ENCODE measurements at places on chromosomes 5 and 9.

GRCh38 chr9:32092031-32092430 is 292.4 kb upstream of the ACO1 start:
- DNase-seq = no peak

DNA sequence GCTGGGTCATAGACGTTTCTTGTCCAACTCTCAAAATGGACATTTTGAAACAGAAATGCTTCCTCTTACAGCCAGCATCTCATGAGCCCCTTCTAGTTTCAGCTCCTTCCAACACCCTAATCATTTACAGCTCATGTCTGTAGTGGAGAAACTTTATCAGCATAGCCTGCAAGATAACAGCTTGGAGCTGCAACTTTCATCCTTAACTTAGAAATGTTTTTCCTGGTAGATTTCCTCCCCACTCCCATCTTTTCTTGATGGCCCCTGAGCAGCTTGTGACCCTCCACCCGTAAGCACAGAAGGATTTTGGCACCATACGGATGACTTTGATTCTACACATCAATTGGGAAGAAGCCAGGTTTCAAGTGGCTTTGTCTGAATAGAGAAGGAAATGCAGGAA is 53.5 kb upstream of the TGFBR1 start:
- DNase-seq = no peak

DNA sequence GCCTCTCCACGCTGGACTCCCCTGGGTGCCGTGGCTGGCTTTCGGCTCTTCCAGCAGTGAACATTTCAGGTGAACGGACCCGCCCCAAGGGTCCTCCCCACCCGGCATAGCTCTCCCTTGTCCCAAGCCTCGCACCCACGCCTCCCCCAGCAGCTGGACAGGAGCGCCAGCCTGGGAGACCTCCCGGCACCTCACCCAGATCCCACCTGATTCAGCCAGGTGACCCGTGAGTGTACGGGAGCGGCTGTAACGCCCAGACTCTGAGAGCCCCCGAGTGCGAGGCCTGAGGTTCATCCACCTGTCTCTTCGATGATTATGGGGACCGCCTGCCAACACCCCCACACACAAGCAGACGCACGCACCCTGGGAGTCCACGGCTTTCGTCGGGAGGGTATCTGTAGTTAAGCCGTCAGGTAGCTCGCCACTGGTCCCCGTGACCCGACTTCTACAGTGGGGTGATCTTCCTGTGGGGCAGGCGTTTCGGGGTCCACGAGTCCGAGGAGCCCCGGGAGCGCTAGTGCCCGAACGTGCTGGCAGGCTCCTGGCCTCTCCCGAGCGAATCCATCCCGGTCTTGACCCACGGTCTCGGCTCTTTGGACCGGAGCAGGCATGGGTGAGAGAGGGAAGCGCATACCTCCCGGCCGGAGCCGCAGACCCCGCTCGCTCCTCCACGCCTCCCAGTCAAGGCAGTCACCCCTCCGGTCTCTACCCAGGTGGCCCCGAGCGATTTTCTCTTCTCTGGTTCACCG is 14.9 kb downstream of the TRIM7 start:
- DNase-seq = no peak

GRCh38 chr9:133201424-133202144 is 7.5 kb downstream of the OBP2B start:
- DNase-seq = no peak

GRCh38 chr9:135809166-135809565 is 98.2 kb downstream of the CAMSAP1 start:
- peak; percentile 25 for DNase-seq

DNA sequence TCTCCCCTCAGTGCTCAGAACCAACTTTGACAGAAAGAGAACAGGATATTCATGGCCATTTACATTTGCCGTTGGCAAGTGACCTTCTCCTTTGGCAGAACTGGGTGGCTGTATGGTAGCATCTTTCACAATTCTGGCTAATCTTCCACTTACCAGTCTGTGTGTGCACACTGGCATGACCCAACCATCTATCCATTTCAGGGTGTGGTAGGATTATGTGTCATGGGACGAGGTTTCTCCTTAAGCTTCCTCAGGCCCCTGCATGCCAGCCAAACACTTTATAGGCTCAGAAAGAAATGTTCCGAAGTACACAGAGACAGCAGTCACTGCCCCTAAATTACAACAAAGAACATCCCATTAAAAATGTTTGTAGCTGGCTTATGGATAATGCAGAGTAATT is 497.1 kb downstream of the NFIB start:
- DNase-seq = no peak

DNA sequence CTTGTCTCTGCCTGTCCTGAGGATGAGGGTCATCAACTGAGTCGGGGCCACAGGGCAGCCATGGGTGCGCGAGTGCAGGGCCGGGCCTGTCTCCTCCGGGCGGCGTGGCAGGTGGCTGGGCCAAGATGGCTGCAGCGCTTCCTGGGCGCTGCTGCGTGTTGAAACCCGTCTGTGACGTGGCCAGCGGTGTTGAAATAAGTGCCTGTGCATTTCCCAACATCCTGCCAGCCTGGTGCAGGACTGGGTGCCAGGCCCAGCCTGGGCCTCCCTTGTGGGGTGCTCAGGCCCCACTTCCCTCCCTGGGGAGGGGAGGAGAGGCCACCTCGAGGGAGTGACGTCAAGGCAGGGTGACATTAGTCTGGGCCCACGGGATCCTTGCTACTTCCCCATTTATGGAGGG is 45.5 kb downstream of the RXRA start:
- DNase-seq = no peak

GRCh38 chr5:131541071-131541470 is 94.0 kb downstream of the RAPGEF6 start:
- DNase-seq = no peak

DNA sequence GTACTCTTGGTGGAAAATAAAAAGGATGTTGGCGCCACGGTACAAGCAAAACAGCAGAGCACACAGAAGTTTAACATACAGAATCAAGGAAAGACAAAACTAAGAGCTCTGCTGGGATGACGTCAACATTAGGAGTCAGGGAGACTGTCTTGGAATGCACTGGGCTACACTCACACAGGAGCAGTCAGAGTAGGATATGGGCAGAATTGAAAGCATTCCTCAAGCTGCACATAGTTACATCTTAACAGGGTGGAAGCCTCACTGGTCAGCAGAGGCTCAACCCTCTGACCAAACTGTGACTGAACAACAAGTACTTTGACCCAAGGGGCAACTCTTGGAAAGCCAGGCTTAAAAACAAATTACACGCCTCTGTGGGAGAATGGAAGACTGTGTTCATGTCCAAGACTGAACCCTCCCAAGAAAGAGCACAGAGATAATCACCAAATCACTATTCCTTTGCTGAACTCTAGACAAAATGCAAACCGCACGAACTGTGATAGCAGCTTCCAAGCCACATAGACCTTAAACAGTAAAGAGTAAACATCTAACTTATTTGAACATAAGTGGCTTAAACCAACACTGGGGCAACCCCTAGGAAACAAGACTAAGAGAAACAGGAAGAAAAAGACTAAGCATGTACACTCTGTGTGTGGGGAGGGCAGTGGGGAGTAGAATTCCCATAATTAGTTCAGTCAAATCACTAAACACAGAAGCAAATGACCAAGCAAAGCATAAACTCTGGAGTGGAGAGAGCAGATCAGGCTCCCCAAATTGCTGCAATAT is 772.7 kb downstream of the PRELID2 start:
- DNase-seq = no peak

GRCh38 chr5:54887663-54888062 is 97.7 kb downstream of the ESM1 start:
- DNase-seq = no peak

- no peak for DNase-seq
These were observed 78.7 kb upstream of the ACTBL2 start for GRCh38 chr5:57561231-57561842.

GRCh38 chr5:31478901-31479300 is 53.0 kb downstream of the DROSHA start:
- no peak for DNase-seq

GRCh38 chr9:127746959-127747569 is 12.0 kb upstream of the TOR2A start:
- DNase-seq = no peak

GRCh38 chr9:133574771-133575170 is 34.4 kb downstream of the FAM163B start:
- no peak for DNase-seq

DNA sequence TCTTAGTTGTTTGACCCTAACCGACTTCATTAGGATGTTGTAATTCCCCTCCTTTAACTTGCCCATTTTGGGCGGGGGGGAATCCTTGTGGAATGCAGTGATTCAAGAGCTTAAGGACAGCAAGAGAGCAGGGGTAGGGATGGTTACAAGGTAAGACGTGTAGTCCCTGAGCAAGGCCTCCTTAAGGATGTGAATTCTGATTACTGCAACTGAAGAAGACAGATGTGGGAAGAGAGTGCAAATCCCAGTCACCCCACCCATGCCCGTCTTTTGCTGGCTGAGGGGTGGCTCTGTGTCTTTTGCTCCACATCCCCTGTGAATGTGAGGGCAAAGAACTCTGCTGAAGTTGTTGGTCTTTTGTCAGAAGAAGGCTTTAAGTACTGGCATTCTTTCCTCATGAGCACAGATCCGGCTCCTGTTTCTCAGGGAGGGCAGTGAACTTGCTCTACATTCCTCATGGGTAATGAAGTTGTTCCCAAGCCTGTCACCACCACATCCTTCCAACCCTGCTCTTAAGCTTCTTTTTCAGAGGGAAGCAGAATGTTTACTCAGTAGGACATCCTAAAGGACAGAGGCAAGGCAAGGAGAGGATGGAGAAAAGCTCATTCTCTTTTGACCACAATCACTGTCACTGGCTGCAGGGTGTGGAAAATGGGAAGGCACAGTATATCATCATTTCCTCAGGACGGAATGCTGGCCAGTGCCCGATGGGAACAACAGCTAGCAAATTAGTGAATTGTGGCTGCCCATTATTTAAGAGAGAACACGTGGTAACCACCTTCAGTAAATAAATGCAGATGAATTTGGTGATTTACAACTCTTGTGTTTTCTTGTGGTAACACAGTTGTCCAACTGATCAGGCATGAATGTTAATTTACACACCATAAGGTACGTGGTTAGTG is 61.5 kb downstream of the RAI14 start:
- peak; percentile 97 for DNase-seq

DNA sequence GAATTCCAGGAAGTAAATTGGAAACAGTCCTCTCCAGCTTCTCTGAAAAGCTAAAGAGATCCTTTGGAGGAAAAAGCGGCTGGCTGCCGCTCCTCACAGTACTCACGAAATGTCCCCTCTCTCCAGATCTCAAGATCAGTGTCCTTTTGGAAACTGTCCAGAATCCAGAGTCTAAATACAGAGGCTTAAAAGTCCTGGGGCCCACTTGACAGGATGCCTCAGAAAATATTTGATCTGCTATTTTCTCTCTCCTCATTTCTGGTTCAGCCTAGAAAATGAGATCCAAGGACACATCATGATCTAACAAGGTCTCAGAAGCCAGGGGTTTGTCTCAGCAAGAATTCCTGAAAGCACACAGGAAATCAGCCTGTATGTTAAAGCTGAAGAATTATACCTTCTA is 7.2 kb downstream of the C1QTNF2 start:
- no peak for DNase-seq

- DNase-seq = no peak
These were observed 4.9 kb downstream of the HINT1 start for GRCh38 chr5:131160134-131160533.

GRCh38 chr5:104909803-104910202 is 1347.2 kb upstream of the NUDT12 start:
- DNase-seq = no peak

DNA sequence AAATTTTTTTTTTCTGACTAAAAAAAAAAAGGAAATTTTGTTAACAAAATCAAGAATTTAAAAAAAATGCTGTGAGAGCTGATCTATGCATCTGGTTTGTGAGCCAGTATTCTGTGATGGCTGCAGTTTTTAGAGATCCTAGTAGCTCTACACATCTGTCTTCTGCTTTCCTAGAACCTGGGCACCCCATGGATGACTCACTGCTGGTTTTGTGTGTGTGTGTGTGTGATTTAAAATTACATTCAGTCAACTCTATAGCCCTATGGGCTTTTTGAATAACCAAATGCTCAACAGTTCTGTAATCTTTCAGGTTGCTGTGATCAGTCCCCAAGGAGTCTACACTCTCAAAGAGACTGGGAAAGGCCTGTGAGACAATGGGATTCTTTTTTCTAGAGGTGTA is 2.5 kb upstream of the PSMD5 start:
- DNase-seq = no peak

GRCh38 chr9:11275158-11275695 is 662.4 kb upstream of the PTPRD start:
- no peak for DNase-seq

DNA sequence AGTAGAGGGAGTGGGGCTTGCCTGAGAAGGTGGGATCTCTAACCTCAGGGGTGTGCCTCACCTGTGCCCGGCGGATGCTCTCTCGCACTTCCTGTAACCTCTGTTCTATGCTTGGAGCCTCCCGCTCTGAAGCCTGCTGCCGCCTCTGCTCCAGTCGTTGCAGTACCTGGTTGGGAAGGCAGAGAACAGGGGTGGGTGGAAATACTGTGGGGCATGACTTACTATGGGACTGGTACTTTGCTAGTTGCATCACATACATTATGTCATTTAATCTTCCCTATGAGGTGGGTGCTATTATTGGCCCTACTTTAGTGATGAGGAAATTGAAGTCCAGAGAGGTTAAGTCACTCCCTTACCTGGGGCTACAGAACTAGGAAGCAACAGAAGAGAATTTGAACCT is 5.2 kb downstream of the FCHSD1 start:
- DNase-seq = no peak

GRCh38 chr5:131496400-131496713 is 138.7 kb downstream of the RAPGEF6 start:
- no peak for DNase-seq

GRCh38 chr9:87670572-87671264 is 55.2 kb upstream of the CTSL start:
- no peak for DNase-seq

DNA sequence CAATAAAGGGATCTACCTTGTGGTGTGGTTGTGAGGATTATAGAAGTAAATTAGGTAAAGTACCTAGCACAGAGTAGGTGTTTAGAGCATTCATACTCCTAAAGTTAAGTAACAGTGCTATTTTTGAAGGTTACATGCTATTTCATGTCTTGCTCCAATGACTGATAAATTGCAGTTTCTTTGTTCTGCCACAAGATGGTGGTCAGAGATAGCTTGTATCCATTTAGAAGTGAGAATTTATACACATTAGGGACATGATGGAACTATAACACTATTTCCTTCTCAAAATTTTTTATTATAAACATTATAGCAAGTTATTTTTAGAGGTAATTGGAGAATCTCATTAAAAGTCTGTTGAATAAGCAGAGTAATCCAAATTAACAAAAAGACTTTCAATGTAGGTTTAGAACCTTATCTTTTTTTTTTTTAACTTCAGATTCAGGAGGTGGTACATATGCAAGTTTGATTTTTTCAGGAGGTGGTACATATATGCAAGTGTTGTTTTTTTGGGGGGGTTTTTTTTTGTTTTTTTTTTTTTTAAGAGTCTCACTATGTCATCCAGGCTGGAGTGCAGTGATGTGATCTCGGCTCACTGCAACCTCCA is 17.1 kb downstream of the MTREX start:
- DNase-seq = peak; percentile 21

- no peak for DNase-seq
These were observed 281.6 kb downstream of the KIF4B start for GRCh38 chr5:155295111-155295510.

GRCh38 chr9:38195737-38196161 is 126.7 kb upstream of the SHB start:
- no peak for DNase-seq

Measured in GM04503 (cell line).